ENCODE measurements at places on chromosomes 1 and 21.
A peak's percentile ranks its signal among the peaks of the same experiment; 100 is the strongest.

DNA sequence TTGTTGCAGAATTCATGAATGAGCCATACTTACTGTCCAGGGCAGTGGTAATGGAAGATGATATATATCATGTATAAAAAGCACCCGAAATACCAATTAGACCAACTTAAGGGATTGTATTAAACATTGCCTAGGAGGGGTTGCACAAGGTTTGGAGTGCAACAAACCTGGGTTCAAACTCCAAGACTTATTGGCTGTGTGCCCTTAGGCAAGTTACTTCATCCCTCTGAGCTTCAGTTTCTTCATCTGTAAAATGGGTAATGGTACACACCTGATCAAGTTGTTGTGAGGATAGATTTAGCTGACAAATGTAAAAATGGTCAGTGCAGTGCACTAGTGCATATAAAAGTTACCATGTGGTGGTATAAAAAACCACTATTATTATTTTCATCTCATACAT is 9.8 kb upstream of the PPP1R15B start:
- DNase-seq, result no peak

GRCh38 chr1:167107456-167107855 is 13.6 kb downstream of the STYXL2 start:
- DNase-seq, result no peak

DNA sequence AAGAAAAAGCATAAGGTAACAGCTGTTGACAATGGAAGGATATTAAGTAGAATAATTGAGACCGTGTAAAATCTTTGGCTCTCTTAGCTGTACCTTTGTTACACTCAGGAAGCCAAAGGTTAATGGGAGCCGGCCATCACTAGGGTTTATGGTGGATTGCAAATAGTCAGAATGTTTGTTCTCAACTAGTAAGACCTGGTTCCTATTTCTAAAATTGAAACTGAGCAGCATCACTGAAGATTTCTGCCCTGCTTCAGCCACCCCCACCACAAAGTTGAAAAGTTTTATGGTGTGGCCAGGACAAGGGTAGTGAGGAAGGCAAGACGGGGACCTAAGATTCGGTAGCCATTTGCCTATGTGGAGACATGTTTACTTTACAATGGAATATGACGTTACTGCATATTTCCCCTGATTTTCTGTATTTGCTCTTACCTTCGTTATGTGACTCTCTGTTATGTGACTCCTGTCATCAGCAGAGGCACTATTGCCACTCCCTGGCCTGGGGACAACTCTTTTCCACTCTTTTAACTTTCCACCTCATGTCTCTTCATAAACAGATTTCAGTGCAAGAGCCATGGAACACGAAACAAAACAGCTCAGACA is 41.4 kb upstream of the KIF1B start:
- no peak for DNase-seq

DNA sequence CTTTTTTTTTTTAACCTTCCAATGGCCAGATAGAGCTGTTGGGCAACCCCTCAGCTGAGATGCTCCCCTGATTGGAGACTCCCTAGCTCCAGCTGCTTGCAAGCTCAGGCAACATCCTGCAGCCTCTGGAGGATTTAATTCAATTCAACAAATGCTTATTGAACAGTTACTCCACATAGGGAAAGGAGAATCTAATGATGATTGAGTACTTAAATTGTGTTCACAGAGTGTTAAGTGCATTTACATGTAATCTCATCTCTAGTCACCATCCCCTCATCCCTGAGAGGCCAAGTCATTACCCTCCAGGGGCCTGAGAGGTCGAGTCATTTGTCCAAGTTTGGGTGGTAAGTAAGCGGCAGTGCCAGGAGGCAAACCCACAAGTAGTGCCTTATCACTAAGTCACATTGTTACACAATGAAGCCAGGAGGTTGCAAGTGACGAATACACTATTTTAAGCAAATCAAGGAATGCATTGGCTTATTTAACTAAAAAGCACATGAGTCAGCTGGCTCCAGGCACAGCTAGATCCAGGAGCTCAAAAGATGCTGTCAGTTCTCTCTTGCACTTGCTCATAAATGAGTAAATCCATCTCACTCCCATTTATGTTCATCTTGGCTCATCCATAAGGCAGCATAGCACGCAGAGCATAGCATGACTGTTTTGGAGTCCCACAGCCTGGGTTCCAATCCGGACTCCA is 64.3 kb downstream of the OPTC start:
- no peak for DNase-seq

DNA sequence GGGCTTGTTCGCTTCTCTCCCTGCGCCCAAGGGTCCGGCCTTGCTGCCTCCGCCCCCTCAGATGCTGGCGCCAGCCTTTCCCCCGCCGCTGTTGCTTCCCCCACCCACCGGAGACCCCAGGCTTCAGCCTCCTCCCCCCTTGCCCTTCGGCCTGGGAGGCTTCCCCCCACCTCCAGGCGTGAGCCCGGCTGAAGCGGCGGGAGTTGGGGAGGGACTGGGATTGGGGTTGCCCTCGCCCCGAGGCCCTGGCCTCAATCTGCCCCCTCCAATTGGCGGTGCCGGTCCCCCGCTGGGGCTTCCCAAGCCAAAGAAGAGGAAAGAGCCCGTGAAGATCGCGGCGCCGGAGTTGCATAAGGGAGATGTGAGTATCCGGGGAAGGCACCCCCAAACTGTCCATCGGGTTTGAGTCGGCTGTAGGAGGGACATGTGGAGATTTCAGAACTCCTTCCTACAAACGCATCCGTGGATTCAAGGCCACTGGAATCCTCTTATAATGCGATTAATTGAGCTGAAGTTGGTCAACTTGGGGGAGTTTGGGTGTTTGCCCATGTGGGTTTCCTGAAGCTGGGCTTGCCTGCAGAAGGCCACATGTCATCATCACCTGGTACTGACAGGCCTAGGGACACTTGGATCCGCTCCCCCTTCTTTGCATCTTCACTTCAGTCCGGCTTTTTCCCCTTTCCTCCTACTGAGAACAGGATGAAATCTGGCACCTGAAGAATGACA is 707 bp downstream of the PRCC start:
- DNase-seq, result peak; percentile 54

DNA sequence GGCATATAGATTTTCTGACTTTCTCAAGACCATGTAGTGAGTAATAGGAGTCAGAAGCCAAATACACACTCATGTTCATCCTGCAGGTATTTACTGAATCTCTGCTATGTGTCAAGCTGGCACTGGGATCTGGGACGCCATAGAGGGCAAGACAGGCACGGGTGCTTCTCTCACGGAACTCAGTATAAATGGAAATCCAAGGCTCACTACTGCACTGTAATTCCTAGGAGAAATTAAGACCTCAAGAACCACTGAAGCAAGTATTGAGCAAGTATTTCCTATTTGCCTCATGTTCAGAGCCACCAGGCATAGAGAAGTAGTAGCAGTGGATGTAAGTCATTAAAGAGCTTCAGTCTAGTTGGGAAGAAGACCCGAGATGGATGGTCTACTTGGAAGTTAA is 38.9 kb downstream of the EIF2D start:
- no peak for DNase-seq

DNA sequence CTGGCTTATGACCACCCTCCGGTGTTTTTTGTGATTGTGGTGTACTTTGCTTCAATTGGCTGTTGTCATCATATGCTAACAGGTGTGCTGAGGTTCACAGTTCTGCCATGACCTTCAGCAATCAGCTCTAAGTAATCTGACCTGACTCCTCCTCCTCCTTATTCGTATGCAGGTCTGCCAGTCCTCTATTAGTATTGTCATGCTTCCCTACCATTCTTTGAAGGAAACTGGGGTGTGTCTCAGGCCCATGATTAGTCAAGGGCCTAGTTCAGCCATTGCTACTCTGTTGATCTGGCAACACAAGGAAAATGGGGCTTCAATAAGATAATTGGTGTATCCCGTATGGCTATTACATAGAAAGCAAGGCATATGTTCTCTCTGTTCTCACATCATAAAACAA is 332.3 kb upstream of the DPYD start:
- no peak for DNase-seq

DNA sequence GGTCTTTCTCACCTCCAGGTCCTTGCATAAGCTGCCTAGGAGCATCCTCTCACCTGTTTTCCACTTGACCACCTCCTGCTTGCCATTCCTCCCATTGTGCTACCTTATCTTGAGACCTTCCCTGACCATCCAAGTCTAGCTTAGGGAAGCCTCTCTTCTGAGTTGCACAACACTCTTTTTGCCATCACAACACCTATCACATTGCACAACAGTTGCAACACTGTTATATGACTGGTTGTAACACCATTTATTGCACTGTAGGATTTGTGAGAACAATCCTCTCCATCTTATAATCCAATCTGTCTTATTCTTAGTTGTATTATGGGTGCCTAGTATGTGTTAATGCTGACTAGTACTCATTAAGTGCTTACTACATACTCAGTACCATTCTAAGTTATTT is 488.7 kb downstream of the OMA1 start:
- DNase-seq, result no peak

DNA sequence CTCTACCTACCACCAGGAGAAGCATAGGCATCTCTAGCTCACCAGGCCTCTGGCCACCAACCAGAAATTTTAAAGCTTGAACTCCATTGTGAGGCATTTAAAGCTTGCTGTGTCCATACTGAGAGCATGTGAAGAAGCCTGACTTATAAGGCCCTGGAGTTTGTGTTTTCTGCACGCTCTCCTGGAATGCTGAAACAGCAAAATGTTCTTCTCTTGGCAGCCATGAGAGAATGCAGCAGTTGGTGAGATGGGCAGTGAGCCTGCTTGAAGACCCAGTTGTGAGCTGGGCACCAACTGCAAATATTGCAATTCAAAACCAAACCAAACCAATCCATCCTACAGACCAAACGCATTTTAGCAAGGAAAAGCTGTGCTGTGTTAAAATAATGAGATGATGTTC is 170.0 kb upstream of the IVNS1ABP start:
- no peak for DNase-seq

DNA sequence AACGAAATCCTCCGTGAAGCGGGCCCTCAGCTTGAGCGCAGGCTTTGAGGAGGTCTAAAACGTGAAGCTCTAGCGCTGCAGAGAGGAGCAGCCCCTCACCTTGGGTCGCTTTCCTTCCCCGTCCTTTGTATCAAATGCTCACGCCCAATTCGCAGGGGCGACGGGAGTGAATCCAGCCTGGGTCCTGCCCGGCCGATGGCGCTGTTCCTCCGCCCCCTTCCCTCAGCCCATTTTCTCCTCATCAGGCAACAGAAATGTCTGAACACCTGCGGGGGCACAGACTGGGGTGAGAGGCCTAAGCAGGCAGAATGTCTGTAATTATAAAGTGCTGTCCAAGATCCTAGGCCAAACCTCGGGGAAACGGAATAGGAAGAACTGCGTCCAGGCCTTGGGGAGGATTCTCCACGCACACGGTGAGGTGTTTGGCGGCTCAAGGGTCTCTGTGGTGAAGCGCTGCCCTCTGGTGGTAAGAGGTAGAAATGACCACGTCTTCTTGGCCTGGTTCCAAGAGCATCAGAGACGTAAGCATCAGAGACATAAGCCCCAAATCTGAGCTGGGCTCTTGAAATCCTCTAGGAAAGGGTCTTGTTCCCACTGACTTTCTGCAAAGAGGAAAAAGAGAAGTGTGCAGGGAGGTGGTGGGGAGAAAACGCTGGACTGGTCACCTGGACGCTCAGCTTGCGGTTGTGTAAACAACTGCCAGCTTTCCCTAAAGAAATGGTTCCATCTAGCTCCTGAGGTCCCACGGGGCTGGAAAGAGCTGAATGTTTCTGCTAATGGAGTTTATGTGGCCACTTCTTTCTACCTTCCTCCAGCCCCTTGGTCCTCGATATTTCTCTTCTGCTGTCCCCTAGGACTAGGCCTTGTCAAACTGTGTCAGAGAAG is 92.1 kb upstream of the CD53 start:
- DNase-seq, result peak; percentile 88

DNA sequence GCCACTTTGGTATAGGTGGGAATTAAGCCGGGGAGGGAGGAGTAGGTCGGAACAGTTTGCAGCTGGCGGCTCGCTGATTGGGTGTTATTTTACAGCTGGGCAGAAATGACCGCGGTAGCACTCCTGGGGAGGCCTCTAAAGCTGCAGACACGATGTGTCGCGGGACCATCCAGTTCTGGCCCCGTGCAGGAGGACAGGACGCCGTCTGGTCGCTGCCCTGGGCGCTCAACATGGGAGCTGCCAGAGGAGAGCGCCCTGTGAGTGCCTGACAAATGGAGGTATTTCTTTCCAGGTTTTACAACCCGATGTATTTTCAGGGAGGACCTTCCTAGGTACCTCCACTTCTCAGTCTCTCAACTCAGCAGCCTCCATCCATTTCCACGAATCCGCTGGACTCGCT is 46.2 kb downstream of the CDC7 start:
- no peak for DNase-seq

GRCh38 chr1:185864889-185865517 is 130.8 kb downstream of the HMCN1 start:
- no peak for DNase-seq

- no peak for DNase-seq
Measured at GRCh38 chr1:160032165-160032820, 503 bp upstream of the PIGM start.

GRCh38 chr1:116066868-116067565 is 44.2 kb upstream of the MAB21L3 start:
- no peak for DNase-seq

DNA sequence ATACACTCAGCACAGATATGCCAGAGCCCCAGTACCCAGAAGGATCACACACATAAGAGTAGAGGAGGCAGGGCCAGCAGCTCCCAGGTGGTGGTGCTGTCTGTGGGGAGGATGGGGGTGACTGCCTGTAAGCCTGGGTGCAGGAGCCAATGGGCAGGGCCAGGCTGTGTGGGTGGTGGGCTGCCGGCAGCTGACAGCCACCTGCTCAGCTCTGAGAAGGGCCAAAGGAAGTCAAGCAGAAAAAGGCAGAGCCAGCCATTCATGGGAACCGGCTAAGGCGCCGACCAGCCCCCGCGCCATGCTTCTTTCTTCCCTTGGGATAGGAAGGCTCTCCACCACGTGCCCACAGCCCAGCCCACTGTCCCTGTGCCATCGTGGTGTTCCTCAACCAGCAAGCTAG is 14.1 kb downstream of the PIK3C2B start:
- no peak for DNase-seq

GRCh38 chr1:80657044-80657643 is 1143.6 kb upstream of the ADGRL2 start:
- DNase-seq, result no peak

DNA sequence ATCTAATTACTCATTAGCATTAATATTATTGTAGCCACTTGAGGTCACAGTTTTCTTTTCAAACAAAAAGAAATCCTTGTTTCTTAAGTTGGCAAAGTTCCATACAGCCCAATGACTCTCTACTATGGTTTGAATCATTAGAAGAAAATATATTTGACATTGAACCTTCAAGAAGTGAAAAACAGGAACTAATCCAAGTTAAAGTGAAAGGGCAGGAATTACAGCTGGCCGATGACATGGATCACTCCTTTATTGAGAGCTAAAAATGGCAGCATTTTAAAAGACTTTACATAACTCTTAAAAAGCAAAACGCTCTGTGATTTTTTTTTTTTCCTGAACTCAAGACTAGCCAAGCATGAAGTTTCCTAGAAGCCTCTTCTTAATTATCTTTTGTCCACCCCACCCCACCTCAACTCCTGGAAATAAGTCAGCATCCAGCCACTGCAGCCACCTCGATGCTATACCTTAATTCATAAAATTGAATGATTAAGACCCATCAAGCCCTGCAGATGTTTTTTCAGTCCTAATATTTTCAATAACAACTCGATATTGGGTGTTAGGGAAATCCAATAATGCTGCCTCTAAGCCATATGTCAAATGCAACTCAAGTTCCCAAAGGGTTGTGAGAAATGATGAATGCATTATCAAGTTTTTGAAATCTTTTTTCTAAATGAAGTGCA is 323.1 kb downstream of the HHIPL2 start:
- no peak for DNase-seq

GRCh38 chr1:15323989-15324868 is 77.2 kb downstream of the FHAD1 start:
- DNase-seq, result no peak

- DNase-seq, result no peak
Measured at GRCh38 chr1:3530086-3530925, 75.8 kb downstream of the ARHGEF16 start.

GRCh38 chr1:228109962-228110488 is 926 bp upstream of the MRPL55 start:
- no peak for DNase-seq

Data from memory B cell (primary cell).